ENCODE measurements at places on chromosomes 2 and 18.
A peak's percentile ranks its signal among the peaks of the same experiment; 100 is the strongest.

DNA sequence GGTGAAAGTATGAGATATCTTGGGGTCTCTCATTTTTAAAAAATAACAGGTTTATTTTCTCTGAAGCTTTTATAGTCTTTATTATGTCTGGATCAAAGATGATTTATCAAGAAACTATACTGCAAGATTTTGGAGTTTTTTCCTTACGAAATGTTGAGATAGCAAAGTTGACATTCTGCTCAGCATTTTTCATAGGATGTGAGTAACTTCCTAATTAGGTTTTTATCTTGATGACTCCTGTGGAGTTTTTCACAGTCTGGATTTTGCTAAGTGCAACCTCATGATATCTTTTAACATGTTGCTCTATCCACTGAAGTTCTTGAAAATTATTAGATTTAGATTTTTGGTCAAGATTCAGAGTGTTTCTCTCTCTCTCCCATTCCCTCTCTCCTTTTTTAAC is 17.8 kb downstream of the TCF7L1 start:
- no peak for DNase-seq

- DNase-seq, result no peak
These were observed 218.4 kb downstream of the ANAPC1 start for GRCh38 chr2:111665551-111666116.

DNA sequence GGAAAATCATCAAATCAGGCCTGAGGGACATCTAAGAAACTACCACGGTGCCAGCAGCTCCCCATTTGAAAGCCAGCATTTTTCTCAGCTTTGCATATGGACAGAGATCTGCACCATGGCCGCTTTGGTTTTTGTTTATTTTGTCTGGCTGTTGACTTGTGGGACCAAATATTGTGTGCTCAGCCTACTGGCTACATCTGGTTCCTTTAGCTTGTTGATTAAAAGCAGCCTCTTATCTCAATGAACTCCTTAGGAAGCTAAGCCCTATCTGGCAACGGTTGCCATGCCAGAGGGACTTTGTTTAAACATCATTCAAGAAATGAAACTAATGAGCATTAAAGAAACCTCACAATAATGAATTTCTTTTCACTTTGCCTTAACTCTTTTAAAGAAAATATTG is 32.4 kb upstream of the CCDC150 start:
- DNase-seq, result no peak

DNA sequence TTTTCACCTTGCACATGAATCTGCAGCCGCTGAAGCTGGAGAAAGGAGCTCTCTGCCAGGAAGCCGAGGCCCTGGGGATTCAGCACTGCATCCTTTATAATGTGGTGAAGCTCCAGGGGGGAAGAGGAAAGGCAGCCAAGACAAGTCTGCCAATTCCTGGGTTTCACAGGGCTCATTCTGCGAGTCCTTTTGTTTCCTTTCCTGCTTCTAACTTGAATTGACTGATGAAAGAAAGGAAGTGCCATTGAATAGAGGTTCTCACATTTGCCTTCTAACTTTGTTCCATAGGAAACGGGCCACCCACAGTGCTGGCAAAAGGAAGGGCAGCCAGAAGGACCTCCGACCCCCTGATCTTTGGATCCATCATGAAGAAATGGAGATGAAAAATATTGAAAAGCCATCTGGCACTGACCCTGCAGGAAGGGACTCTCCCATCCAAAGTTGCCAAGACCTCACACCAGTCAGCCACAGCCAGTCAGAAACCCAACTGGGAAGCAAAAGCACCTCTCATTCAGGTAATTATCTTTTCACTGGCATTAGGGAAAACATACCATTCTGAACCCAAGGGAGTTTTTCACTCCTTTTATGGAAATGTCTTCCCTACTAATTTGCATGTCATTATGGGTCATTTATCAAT is 765.4 kb downstream of the MBD2 start:
- DNase-seq, result no peak

GRCh38 chr2:68653538-68653982 is 10.2 kb downstream of the PROKR1 start:
- DNase-seq, result peak; percentile 39

DNA sequence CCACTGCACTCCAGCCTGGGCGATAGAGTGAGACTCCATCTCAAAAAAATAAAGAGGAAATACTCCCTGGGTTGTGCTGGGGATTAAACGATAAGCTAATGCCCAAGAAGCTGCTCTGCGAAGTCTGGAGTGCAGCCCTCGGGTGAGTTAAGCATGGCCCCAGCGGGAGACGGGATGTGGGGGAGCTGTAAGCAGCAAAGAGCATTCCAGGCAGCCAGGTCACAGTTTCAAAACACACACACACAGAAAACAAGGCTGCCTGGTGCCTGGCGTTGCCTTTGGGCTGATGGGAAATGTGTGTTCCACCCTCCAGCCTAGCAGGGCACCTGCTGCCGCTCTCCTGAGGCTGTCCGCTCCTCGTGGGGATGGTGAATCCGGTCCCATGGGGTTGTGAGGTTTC is 24.1 kb downstream of the ODC1 start:
- no peak for DNase-seq

DNA sequence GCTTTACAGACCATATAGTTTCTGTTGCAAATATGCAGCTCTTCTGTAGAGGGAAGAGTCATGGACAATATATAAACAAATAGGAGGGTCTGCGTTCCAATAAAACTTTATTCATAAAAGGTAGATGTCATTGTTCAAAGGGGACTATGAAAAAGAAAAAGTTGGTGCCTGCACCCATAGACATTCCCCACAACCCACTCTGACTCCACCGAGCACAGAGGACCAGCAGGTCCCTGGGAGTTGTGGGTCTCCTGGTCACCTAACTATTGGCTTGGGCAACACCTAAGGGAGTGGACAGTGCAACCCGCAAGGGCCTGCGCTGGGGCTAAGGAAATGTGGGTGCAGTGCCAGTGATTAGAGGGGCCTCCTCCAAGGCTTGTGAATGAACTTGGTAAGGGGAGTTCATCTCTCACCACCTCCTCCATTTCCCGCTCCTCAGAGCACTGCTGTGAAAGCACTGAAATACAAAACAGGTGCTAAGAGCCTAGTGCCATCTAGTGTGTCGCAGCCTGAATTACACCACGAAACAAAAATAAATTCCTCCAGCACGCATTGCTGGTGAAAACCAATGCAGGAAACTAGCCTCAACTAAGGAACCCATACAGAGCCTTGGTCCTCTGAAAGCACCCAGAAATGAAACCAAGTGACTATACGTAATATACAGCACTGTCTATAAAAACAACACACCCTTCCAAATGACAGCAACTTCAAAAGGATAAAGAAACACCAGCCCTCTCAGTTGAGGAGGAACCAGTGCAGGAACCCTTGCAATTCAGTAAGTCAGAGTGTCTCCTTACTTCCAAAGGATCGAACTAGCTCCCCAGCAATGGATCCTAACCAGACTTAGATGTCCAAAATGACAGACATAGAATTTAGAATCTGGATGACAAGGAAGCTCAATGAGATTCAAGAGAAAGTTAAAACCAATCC is 166.6 kb downstream of the RNF144A start:
- peak; percentile 24 for DNase-seq

- DNase-seq, result no peak
These were observed at the start of gene CHRNA1 for GRCh38 chr2:174764280-174765255. CHRNA1 (minus strand) TSS chr2:174764472; CDS start chr2:174764394, 78 bp downstream.

GRCh38 chr18:41526054-41526453 is 429.0 kb upstream of the PIK3C3 start:
- DNase-seq, result no peak

DNA sequence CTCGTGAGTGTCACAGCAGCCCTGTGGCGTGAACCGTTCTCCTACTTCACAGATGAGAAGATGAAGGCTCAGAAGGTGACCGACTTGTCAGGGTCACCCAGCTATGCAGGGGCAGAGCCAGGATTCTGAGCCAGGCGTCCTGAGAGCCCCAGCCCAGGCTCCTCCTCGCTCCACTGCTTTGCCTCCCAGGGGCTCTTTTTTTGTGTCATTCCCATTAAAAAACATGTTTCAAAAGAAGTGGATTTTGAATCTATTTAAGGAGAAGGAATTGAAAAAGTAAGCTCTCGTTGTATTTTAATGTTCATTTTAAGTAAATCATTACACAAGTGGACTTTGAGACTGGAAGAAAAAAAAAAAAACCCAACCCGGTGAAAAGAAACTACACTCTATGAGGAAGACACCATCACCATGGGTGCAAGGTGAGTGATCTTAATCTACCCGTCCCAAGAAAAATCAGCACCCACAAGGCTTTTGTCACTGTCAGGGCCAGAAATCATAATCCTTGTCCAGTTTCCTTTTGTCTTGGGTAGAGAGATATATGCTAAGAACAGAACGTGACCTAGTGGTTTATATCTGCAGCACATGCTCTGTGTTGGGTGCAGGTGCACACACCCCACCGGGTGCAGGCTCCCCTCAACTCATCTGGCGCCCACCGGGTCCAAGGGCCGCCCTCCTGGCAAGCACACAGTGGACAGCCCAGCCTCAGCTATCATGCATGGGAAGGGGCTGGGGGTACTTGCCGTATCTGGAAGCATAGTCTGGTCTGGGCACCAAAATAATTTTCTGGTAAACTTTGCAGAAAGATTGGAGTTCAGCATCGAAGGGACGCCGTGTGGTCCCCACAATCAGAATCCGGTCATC is 73.5 kb upstream of the ASB18 start:
- DNase-seq, result no peak

DNA sequence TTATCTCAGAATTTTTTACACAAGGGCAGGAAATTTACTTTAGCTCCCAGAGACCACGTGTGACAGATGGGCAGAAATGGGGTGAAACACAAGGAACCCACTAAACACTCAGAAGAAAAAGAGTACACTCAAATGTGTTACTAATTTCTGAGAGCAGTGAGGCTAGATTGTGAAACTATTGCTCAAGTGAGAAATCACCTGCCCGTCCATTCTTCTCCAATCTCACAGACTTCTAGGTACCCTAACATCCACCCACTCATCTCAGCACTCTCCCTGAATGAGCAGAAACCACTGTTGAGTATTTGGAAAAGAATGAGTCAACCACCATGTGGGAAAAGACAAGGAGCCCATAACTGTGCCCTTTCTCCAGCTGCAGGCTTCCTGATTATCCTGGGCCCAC is 293.0 kb upstream of the CDH2 start:
- no peak for DNase-seq

GRCh38 chr18:46656326-46657114 is 500 bp downstream of the LOXHD1 start:
- DNase-seq, result no peak

DNA sequence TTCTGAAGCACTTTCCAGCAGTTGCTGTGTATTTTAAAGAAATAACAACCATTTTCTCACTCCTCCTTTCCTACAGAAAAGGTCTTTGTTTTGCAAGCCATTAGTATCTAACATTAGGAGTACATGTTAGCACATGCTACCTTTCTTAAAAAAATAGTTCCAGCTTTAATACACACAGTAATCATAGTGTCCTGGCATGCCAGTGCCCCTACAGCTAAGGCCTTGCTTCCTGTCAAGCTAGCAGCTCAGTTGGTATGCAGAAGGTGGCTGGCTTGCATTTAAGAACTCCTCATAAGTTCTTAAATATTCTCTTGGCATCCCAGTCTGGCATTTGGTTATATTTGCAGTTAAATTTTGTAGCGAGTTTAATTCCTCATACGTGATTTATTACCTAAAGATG is 141.3 kb upstream of the IL1R2 start:
- no peak for DNase-seq

GRCh38 chr2:98649135-98649991 is 41.0 kb downstream of the UNC50 start:
- peak; percentile 89 for DNase-seq

- DNase-seq, result no peak
These were observed 128.1 kb downstream of the GLI2 start for GRCh38 chr2:120863661-120864320.

GRCh38 chr18:73714466-73714865 is 433.2 kb downstream of the FBXO15 start:
- DNase-seq, result no peak

Measured in CD4-positive, alpha-beta T cell treated with Interleukin-21 for 1 hour (primary cell).